Frontal cortex (tissue), 4 donors: ENCODE measurements at places on chromosomes 12 and 14.

GRCh38 chr12:6069437-6070093 lies 54.9 kb downstream of the VWF start:
- DNase-seq = no peak

DNA sequence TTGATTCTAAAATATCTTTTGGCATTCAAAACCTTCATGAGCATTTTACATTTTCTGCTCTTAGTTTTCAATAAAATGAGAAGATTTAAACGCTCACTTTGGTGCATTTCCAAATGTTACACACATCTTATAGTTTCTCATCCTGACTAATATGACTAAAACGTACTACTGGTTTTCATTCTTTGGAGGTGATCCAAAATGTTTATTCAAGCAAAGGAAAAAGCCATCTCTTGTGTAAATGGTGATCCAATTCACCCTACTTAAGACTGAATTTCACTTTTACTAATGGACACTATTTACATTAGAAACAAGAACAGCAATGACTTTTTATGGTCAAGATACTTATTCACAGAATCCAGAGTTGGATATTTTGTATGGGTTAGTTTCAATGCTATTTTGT lies 86.6 kb downstream of the KITLG start:
- DNase-seq = no peak

GRCh38 chr12:3262470-3262869 lies 185.3 kb downstream of the TSPAN9 start:
- DNase-seq = no peak

DNA sequence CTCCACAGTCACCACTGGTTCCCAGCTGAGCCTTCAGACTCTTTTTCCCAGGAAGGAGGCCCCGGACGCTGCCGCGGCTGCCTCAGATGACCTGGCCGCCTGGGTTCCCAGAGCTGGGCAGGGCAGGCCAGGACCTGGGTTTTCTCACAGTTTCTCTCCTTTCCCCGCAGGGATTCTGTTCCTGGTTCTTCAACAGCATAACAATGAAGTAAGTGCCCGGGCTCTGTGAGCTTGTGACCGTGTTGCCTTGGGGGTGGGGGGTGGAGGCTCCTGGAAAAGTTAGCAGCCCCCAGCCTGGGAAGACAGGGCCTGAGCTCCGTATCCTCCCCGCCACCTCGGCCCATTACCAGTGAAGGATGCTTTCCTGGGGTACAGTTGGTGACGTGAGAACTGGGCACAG lies 43.7 kb downstream of the TMEM63C start:
- DNase-seq = no peak

- DNase-seq = no peak
Observed at GRCh38 chr12:57891542-57892228, 45.2 kb upstream of the CTDSP2 start.

GRCh38 chr12:92719674-92720073 lies 16.9 kb downstream of the PLEKHG7 start:
- no peak for DNase-seq

DNA sequence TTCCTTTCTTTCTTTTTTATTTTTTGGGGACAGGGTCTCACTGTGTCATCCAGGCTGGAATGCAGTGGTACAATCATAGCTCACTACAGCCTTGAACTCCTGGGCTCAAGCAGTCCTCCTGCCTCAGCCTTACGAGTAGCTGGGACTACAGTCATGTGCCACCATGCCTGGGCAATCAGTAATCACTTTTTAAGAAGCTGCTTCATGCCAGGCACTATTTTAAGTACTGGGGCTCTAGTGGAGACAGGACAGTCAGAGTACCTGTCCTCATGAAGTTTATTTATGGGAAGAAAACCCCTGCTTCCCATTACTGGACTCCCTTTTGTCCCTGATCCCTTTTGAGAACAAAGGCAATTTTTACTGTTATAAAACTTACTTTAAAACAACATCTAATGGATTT lies 124.0 kb upstream of the NPAS3 start:
- no peak for DNase-seq

- DNase-seq = no peak
Observed at GRCh38 chr12:119208626-119209061, 29.9 kb downstream of the HSPB8 start.
